ENCODE measurements at places on chromosomes 1 and 21.

DNA sequence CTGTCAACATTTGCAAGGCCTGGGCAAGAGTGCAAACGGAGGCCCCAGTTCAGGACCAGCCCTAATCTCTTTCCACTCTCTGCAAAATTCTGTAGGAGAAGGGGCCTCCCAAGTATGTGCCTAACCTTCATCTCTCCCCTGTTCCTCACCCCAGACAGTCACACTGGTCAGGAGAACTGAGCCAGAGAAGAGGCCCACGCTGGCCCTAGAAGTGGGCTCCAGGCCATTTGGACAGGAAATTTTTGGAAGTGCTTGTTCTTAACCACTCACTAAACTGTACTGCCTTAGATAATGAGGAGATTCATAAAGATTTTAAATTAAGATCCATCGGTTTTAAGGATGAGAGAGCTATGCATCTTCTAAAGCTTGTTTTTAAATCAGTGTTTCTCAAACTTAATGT is 129.7 kb upstream of the ADGRL2 start:
- no peak for DNase-seq

GRCh38 chr21:34688145-34688544 is 19.4 kb downstream of the CLIC6 start:
- DNase-seq, result no peak

GRCh38 chr21:33069994-33070743 is at the start of gene OLIG1:
OLIG1 (plus strand) TSS chr21:33070141; CDS start chr21:33070247, 106 bp downstream.
- DNase-seq, result peak; percentile 36

- no peak for DNase-seq
Measured at GRCh38 chr1:187313115-187313514, 484.4 kb downstream of the PLA2G4A start.

- DNase-seq, result no peak
Measured at GRCh38 chr21:18398843-18399242, 4.7 kb downstream of the TMPRSS15 start.

DNA sequence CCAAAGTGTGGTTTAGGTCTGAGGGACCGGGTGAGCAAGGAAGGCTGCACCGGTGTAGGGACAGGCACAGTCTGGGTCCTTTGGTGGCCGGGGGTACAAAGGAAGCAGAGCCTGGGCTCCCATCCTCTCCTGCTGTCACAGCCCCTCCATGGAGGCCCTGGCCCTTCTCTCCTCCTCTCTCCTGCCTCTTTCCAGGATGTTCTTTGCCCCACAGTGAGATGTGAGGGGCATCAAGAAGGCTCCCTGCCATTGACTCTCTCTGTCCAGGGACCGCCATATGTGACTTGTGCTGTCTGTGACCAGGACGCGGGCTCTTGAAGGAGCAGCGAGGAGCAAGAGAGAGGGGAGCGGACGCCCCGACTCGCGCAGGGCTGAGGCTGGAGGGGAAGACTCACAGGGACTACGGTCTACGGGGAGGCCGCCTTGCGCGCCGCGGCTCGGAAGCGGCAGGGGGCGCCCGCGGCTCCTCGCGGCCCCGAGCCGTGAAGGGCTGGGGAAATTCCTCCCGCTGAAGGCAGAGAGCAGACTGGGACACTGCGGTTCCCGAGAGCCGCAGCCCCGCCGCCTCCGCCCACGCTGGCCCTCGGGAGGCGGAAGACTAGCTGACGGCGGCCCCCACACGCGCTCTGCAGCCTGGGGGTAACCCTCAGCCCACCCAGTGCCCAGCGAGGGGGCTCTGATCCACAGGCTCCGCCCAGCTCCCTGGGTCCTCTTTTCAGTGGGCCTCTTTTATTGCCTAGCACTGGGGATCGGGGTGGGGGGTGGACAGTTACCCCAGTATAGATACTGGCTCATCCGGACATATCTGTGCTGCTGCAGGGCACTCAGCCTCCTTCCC is 40.8 kb downstream of the MAB21L3 start:
- peak; percentile 74 for DNase-seq

- DNase-seq, result no peak
Measured at GRCh38 chr1:228483789-228484188, 3.4 kb upstream of the RNF187 start.

GRCh38 chr1:175804561-175804960 is 61.2 kb upstream of the TNR start:
- DNase-seq, result no peak

DNA sequence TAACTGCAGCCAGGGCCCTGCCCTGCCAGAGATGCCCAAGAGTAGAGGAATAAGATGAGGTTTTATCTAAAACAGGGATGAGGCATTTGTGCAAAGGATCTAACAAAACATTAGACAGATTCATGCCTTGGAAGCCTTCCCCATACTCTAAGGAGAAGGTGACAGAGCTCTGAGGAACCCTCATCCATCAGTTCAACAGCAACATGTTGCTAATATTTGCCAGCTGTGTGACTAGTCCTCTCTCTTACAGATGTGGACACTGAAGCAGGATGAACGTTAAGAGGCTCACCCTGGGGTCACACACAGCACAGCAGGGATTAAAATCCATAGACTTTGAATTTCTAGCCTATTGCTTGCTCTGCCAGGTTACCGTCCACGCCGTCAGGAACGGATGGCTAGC is 99.0 kb downstream of the ZBTB18 start:
- no peak for DNase-seq

- no peak for DNase-seq
Measured at GRCh38 chr1:228396770-228397662, 9.6 kb downstream of the TRIM11 start.

GRCh38 chr1:43367026-43367903 is 546 bp downstream of the ELOVL1 start:
- no peak for DNase-seq

DNA sequence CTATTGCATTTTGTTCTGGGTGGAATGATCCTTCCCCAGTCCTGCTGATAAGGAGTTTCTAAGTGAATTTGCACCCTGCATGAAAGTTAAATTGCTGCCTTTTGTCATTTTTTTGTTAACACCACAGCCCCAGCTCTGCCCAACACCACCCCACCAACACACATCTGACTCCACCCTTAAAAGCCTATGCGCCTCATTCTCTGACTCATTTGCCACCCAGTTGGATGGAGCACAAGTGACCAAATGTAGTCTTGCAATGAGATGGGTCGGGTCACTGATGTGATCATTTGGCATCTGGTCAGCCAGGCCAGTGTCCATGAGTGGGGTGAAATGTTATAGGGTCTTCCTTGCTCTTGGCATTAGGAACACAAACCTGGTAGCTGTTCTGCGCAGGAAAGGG is 256.8 kb downstream of the KAZN start:
- no peak for DNase-seq

DNA sequence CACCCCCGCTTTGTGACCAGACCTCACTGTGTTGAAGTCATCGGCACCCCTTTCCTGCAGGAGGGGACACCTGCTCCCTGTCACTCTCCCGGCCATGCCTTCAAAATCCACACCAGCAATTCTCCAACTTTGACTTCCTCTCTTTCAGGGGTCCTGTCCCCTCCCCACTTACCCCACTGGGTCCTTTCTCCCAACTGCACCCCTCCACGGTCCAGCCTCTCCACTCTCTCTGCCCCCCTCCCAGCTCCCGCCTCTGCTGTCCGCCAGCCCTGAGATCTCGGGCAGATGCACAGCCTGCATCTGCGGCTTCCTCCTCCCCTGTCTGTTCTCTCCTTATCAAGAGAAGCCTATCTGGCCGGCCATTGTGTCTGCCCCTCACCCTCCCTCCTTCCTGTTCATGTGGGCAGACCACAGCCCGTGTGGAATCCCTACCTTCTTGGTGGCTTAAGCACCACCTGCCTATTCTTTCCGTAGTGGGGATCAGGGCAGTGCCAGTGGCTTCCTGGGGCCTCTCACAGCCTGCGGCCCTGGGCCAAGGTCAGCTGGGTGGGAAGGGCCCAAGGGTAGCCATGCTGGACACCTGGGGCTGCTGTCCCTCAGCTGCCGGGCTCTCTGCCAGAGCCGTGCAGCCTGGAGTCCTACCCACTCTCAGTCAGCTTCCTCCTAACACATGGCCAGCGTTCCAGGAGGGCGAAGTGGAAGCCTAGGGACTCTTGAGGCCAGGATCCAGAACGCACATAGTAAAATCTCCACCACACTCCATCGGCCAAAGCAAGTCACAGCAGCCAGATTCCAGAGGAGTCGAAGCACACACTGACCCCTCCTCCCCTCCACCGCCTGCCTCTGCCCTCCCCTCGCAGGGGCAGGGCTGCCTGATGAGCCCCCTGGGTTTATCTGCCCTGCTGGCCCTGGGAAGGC is 5.1 kb upstream of the HES4 start:
- DNase-seq, result no peak

DNA sequence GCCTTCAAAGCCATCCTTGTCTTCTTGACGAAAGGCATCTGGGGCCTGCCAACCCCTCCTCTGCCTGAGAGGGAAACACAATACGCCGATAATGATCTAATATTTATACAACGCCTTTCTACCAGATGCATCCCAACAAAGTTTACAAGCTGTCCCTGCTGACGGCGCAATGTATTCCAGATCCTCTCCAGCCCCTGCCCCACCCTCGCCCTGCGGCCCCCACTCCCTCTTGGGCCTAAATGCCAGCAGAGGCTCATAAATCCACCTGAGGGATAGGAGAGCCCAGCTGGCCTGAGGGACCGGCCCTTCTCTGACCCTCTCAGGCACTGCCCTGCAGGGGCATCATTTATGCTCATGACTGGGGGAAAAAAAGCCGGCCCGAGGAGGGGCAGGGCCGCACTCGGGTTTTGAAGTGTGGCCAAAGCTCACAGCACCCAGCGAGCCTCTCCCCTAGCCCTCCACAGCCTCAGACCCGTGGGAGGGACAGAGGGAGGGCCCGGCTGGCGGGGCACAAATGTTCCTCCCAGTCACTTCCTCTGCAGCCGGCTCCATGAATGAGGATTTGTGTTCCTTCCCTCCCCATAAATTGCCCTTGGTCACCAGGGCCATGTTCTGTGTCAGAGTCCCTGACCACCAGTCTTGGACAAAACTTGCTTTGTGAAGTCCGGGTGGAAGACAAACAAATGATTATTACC is 140.3 kb downstream of the FOXD2 start:
- DNase-seq, result no peak

- no peak for DNase-seq
Measured at GRCh38 chr1:3277011-3277471, 177.4 kb upstream of the ARHGEF16 start.

GRCh38 chr1:93811326-93812065 is 67.5 kb downstream of the DNTTIP2 start:
- no peak for DNase-seq

DNA sequence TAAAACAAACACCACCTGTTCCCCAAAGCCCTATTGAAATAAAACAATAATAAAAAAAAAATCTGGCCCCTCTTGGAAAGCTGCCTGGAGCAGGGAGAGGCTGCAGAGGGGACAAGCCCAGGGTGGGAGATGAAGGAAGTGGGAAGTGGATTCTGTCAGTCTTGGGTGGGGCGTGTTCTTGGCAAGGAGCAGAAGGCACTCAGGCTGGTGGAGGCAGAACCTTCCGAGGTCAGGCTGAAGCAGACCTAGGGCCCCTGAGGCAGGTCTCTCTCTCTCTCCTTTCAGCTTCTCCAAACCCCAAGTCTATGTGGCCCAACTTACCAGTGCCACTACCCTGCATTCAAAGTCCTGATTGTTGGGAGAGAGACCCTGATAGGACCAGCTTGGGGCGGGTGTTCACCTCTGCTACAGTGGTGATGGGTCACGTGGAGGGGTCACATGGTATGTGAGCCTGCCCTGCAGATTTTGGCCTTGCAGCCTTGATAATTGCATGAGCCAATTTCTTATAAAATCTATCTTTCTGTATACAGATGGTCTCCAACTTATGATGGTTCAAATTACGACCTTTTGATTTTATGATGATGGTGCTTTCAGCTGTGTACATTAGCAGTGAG is 145.4 kb upstream of the C1orf174 start:
- DNase-seq, result no peak

GRCh38 chr1:38559446-38560165 is 300.0 kb downstream of the RRAGC start:
- DNase-seq, result peak; percentile 75

GRCh38 chr1:185974367-185975170 is 240.4 kb downstream of the HMCN1 start:
- DNase-seq, result no peak

GRCh38 chr1:208387908-208388811 is 144.0 kb upstream of the PLXNA2 start:
- no peak for DNase-seq

- DNase-seq, result no peak
Measured at GRCh38 chr1:209368864-209369598, 214.5 kb upstream of the CAMK1G start.

- no peak for DNase-seq
Measured at GRCh38 chr1:80593197-80593596, 1207.5 kb upstream of the ADGRL2 start.

DNA sequence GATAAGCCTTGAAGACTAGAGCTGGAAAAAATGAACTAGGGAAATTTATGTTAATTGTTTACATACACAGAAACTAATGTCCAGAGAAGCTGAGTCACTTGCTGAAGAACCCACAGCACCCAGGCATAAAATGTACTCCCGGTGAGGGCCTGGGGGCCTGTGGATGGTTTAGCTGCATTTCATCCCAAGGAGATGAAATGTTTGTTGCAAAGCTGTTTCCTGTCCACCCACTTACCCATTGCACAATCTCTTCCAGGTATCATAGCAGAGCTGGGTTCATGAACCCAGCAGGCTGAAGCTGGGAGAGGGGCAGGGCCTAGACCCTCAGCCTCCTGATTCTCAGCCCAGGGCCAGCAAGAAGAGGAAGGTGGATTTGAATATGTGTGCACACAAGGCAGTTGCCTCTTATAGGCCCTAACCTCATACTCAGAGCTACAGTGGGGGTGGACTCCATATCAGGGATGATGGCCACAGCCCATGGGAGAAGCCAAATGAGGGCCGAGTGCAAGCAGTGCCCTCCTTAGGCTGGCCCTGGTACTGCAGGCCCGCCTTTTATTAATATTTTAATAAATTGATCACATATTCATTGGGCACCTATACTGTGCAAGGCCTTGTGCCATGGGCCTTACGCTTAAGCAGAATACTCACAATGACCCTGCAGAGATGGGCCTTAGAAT is 110.8 kb downstream of the LACTBL1 start:
- no peak for DNase-seq

GRCh38 chr1:12604114-12604874 is 13.7 kb downstream of the DHRS3 start:
- DNase-seq, result no peak

GRCh38 chr1:90835661-90836344 is 118.7 kb upstream of the BARHL2 start:
- DNase-seq, result no peak

DNA sequence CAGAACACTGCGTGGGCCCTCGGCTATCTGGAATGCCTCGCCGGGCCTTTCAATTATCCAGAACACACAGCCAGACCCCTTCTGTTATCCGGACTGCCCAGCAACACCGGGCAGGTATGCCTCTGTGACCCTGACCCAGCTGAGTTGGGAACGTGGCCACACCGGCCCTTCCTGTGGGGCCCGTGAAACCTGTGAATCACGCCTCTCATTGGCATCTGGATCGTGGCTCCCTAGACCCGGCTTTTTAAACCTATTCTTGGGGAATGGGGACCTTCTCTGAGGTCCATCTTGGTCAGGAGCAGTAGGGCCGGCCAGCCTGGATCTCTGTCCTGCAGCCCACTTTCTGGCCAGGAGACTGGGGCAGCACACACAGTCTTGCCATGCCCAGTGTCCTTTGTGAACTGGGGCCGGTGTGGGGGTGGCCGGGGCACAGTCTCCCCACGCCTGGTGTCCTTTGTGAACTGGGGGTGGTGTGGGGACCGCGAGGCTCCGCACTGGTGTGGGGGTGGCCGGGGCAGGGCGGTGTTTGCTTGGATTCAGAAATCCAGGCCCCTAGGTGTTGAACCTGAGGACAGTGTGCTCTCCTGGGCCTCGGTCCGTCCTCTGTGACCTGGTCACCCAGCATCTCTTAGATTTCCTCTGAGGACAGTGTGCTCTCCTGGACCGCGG is 11.1 kb downstream of the COL18A1 start:
- no peak for DNase-seq

GRCh38 chr1:205568135-205568468 is 63.6 kb downstream of the CDK18 start:
- no peak for DNase-seq
